ENCODE measurements at places on chromosomes 13 and 19.

GRCh38 chr13:85013006-85013405 is 786.2 kb downstream of the SLITRK6 start:
- DNase-seq, result no peak

DNA sequence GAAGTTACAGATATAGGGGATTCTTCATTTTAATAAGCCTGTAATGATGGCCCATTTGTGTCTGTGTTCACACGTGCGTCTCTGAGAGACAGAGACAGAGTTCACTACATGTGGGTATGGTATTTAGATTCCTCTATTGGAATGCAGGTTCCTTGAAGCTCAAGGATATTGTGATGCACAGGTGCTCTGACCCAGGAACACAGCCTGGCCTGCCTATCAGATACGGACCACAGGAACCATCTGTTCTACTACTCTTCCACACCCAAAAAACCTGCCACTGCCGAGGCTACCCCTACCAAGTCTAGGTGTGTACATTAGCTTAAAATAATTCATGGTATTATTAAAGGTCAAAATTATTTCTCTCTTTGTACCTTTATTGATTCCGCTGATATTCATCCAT is 289.2 kb downstream of the ATP8A2 start:
- no peak for DNase-seq

- no peak for DNase-seq
These were observed 632.8 kb upstream of the SPRY2 start for GRCh38 chr13:80973721-80974120.

DNA sequence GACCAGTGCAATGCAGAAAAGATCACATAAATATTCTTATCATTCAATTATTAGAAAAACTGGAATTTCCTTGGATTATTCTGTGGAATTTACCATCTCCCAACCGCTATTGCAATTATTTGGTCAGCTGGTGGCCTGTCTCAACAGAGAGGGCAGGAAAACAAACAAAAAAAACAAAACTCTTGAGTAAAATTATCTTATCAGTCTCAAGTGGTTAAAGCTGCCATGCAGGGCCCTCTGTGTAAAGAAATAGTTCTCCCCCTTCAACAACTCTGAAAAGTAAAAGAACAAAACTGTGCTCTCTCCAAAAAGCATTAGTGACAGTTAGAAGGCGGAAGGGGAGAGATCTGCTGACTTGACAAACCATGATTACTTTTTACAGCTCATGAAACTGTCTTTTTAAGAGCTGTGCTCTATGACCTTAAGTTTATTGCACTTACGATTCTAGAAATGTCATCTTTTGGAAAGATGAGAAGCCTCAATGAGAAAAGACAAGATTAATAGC is 152.3 kb downstream of the DLEU7 start:
- no peak for DNase-seq

- DNase-seq, result no peak
These were observed 926 bp downstream of the ZNF587 start for GRCh38 chr19:57850553-57851017.

DNA sequence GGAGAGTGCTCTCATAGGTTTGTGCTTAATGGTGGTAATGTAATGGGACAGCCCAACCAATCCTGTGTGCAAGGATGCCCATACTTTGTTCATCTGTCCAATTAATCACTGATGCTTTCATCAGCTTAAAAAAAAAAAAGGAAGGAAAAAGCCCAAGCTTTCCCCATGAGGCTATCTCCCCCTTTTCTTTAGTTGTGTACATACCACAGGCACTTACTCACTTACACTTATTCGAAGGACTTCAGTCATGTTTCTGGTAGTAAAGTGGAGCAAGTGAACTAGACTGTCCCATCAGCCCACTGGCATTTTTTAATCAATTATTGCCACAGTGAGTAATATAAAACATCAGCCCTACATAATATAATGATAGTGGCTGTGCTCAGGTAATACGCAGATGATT is 183.5 kb upstream of the UFM1 start:
- DNase-seq, result peak; percentile 10

DNA sequence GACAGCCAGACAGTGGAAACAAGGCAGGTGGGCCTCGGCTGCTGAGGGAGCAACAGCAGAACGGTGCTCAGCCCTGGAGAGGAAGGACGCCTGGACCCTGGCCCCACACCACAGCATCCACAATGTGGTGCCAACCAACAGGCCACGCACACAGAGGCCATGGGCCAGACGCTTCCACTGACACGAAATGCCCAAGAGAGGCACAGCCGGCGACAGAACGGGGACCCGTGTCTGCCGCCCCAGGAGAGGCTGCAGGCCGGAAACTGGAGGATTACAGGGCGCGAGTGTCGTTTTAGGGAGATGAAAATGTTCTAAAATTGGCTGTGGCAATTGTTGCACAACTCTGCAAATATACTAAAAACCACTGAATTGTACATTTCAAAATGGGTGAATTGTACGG is 69.7 kb downstream of the RASA3 start:
- DNase-seq, result no peak

- DNase-seq, result no peak
These were observed 123.0 kb upstream of the KL start for GRCh38 chr13:32893176-32893575.

DNA sequence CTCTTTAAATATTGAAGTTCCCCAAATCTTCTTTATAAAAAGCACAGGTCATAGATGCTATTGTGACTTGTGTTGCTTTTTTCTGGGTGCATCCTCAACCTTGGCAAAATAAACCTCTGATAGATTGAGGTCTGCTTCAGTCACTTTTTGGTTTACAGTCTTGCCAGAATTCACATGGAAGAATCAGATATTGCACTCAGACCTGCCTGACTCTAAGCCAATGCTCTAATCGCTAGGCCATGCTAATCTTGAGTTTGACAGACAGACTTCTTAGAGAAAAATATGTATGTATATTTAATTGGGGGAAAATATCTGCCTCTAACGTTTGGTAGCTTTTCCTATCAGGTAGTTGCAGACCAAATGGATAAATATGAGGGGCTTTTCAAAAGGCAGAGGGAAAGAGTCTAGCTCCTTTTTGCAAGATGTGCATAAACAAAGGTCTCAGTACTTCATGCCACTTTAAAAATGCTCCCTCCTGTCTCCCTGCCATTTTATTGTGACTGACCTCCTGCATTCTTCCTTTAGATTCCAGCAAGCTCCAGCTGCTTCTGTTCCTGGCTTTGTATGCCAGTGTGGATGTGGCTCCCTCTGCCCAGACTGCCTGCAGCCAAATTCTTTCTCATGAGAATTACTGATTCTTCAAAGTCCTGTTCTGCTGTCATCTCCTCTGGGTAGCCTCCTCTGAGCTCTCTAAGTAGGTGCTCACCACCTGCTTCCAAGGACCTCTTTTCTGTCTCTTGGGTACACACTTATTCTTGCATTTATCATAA is 42.4 kb upstream of the RFC3 start:
- DNase-seq, result no peak

DNA sequence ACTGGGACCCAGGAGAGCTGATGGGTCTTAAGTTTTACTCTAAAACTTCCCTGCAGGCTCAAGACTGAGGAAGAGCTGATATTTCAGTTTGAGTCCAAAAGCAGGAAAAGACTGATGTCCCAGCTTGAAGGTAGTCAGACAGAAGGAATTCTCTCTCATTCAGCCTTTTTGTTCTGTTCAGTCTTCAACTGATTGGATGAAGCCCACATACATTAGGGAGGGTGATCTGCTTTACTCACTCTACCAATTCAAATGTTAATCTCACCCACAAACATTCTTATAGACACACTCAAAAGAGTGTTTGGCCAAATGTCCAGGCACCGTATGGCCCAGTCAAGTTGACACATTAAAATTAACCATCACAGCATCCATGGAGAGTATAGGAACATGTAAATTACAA is 173.5 kb downstream of the KCNRG start:
- no peak for DNase-seq

DNA sequence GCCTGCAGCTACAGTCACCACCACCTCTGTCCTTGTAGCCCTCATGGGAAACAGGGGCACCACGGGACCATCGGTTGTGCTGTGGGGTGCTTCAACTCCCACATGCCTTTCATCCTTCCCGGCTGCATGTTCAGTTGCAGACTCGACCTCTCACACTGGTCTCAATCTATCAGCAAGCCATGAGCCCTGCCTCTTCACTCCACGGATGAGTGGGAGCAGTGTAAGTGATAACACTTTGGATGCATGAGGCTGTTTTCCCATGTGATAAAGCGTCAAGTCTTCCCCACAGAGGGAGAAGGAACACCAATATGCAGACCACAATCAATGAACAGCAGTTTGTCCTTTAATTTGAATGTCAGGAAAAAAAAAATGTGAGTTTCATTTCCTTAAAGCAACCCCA is 12.2 kb downstream of the SERP2 start:
- DNase-seq, result no peak

GRCh38 chr19:57105976-57106721 is 13.6 kb upstream of the USP29 start:
- DNase-seq, result no peak

Data from GM03348 (cell line).